Esophagus mucosa (tissue), 1 donor: ENCODE measurements at places on chromosomes 3 and 15. TPM values are rescaled to one million over a fixed set of nuclear protein-coding genes. Genes with fewer than 3 reads are reported as not detected.

DNA sequence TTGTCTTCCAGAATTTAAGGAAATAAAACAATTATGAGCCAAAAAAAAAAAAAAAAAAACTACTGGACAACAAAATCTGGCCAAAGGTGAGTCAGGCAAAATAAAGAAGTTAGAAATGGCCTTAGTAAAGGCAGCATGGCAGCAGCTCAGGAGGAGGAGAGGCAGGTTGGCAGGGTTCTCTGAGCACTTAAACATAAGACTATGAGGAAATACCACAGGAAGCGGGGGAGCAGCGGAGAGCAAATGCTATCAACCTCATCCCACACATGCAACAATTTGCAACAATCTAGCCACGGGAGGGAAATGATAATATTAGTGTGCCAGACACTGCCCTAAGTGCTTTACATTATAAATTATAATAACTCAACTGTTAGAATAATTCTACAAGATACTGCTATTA, 247.3 kb upstream of the NSMCE3 start:
- no peak for ATAC-seq

DNA sequence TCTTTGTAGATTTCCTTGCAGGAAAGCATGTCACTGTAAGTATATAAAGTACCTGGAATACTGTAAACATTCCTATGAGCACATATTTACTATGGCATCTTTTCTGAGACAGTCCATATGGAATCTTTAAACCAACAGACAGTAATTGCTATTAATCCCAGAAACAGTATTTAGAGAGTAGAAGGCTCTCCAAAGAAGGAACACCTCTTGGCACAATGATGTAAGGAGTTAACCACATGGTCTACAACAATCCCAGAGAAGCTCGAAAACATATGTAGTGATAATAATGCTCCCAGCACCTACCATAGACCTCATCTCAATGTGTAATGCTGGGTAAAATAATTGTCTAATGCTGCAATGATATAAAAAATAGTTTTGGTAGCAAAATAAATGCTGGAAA, 95.8 kb upstream of the IL12A start:
- ATAC-seq, result no peak

DNA sequence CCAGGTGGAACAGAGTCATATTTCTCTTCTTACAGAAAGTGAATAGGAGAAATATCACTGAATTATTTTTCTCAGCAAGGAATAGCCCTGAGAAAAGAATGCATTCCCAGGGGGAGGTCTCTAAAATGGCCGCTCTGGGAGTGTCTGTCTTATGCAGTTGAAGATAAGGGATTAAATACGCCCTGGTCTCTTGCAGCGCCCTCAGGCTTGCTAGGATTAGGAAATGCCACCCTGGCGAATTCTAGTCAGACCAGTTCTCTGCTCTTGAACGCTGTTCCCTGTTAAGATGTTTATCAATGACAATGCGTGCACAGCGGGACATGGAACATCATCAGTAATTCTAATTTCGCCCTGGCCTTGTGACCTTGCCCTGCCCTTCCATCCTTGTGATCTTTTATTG, 949.0 kb upstream of the SEMA6D start:
- no peak for ATAC-seq

Gene FBN1
- 6.9 TPM for total RNA-seq

Gene C3orf20
- 0.24 TPM for total RNA-seq
